Stimulated activated CD8-positive, alpha-beta memory T cell treated with anti-CD3 and anti-CD28 coated beads, Interleukin-7, amount 100 ng/mL, for 24 hours (primary cell): ENCODE measurements at places on chromosomes 5 and 9.

DNA sequence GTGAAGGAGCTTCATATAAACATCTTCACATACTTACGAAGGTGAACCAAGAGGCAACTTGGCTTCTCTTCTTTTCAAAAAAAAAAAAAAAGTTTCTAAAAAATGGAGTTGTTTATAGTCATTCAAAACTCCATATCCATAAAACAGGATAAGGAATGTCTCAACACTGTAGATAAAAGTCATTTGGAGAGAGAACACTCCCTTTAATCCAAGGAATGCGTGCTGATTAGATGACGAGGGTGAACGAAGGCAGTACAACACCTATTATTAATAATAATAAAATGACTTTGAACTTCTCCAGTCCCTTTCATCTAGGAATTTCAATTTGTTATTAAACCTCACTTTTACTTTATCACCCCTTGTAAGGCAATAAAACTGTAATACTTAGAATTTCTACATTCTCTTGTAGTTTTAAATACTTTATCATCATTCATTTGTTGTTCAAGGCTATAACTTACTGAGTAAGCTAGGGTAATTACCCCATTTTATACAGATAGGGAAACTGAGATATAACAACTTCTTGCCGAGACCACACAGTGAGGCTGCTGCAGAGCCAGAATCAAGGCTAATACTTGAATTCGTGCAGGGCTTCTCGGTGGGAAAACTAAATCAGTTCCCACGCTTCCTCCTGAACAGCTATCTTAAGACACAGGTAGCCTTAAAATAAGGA is 377.1 kb downstream of the EFNA5 start:
- DNase-seq = no peak

DNA sequence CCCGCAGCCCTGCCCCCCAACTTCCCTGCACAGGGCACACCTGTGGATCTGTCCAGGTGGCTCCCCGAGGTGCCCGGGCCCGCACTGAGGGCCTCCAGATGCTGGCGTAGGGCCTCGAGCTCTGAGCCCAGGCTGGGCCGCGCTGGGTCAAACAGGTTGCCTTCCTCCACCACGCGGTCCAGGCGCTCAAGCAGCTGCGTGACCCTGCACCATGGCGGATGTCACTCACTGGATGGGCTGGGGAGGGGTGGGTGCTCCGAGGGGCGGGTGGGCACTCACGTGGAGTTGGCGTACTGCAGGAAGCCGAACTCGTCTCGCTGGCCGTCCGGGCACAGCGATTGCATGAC is 5.4 kb downstream of the ABCA2 start:
- DNase-seq = no peak

- no peak for DNase-seq
Observed at GRCh38 chr5:136802383-136802782, 437.0 kb upstream of the TRPC7 start.

- DNase-seq = no peak
Observed at GRCh38 chr5:126028336-126028735, 394.9 kb upstream of the GRAMD2B start.

DNA sequence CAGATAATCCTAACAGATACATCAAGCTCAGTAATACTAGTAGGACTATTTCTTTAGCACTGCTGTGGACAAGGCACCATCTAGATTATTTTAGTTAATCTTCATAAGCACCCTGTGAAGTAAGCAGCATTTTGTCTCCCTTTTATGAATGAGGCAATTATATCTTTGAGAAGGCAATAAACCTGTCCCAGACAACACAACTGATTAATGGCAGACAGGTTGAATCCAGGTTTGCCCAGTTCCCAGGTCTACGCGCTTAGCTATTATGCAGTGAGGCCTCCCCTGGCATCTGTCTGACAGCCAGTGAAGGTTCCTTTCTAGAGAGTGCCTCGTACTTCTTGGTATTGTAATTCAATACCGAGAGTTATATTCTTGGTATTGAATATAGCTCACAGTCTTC is 9.7 kb upstream of the LVRN start:
- no peak for DNase-seq

- no peak for DNase-seq
Observed at GRCh38 chr5:113806904-113807303, 293.4 kb downstream of the YTHDC2 start.

- DNase-seq = no peak
Observed at GRCh38 chr5:57911438-57911837, 428.8 kb upstream of the ACTBL2 start.
